ENCODE measurements at places on chromosomes 12 and 14.
A peak's percentile ranks its signal among the peaks of the same experiment; 100 is the strongest.

- DNase-seq: no peak
Observed at GRCh38 chr12:89244536-89244935, 107.8 kb downstream of the DUSP6 start.

DNA sequence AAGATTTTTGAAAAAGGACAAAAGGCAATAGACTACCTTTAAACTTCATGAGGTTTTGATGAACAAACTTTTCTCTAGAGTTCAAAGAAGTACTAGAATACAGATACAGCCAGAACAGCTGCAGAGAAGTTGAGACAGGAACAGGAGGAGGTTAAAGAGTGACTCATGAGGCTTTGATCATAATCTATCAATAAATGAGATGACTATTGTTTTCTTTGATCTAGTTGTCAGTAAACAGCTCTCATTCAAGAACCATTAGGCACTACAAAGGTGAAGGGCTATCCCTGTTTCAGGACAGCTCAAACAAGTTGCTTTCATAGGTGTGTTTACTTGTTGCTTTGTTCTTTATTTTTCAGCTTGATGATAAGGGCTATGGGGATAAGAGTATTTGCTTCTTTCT, 2.4 kb downstream of the WASHC3 start:
- DNase-seq: no peak

GRCh38 chr12:1920436-1920835, 2.0 kb upstream of the CACNA2D4 start:
- no peak for DNase-seq

DNA sequence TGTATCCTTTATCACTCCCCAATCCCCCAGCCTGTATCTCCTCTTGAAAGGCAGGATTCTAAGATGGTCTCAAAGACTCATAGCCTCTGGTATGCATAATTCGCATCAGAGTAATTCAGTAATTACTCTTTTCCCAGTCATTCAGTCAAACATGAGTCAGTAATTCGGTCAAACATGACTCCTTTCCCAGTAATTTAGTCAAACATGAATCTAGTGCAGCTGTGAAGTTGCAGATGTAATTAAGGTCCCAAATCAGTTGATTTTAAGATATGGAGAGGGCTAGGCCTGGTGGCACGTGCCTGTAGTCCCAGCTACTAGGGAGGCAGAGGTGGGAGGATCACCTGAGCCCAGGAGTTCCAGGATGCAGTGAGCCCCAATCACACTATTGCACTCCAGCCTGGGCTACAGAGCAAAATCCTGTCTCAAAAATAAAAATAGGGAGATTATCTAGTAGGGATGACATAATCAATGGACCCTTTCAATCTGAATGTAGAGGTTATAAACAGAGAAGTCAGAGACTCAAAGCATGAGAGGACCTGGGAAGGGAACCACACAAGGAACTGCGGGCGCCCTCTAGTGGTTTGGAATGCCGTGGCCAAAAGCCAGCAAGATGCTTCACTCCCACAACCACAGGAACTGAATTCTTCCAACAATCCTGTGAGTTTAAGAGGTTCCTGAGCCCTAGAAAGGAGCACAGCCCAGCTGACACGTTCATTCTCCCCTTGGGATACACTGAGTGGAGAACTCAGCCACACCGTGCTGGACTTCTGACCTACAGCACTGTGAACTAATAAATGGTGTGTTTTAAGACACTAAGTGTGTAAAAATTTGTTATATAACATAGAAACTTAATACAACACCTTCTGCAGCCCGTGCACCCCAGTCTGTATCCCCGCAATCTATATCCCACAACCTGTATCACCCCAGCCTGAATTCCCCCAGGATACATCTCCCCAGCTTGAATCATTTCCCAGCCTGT, 14.3 kb upstream of the ARMH4 start:
- DNase-seq: peak; percentile 79

GRCh38 chr14:104285508-104285840, 147.1 kb downstream of the KIF26A start:
- DNase-seq: no peak

DNA sequence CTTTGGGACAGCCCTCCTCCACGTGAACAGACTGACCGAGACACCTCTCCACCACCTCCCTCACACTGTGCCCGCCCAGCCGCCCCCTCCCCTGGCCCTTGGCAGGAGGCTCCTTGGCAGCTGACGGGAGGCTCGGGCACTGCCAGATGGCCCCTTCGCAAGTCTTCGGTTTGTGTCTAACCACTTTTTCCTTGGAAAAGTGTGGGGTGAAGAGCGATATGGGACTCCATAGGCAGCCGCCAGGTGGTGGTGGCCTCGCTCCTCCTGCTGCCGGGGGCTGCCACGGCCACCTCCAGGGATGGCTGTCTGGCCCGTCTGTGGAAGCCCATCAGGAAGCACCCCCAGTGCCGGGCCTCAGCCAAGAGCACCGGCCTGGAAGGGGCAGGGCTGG, 58.7 kb downstream of the LRCOL1 start:
- DNase-seq: no peak

Data from stimulated activated CD4-positive, alpha-beta T cell treated with anti-CD3 and anti-CD28 coated beads, Interleukin-4, amount 100 ng/mL, for 1 hour (primary cell).